ENCODE measurements at places on chromosomes 6 and 20.
A peak's percentile ranks its signal among the peaks of the same experiment; 100 is the strongest.

GRCh38 chr20:2387180-2387577 is 6.5 kb downstream of the TGM6 start:
- DNase-seq = no peak

GRCh38 chr20:37980383-37980782 is 52.9 kb downstream of the TTI1 start:
- no peak for DNase-seq

DNA sequence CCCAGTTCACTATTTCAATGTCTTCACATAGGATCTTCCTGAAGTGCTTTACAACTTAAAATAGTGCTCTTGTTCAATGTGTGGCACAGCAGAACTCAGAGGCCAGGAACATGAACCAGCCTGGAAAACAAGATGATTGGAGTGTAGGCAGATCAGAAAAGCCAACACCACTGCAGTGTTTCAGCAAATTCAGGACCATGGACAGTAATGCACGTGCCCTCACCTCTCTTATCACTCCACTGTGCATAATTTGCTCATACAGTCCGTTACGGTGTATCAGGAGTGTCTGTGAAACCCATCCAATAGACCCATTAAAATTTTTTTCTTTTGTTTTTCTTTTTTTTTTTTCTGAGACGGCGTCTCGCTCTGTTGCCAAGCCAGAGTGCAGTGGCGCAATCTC is 27.6 kb upstream of the HACE1 start:
- peak; percentile 33 for DNase-seq

GRCh38 chr6:24907919-24908649 is 27.7 kb downstream of the RIPOR2 start:
- DNase-seq = no peak

DNA sequence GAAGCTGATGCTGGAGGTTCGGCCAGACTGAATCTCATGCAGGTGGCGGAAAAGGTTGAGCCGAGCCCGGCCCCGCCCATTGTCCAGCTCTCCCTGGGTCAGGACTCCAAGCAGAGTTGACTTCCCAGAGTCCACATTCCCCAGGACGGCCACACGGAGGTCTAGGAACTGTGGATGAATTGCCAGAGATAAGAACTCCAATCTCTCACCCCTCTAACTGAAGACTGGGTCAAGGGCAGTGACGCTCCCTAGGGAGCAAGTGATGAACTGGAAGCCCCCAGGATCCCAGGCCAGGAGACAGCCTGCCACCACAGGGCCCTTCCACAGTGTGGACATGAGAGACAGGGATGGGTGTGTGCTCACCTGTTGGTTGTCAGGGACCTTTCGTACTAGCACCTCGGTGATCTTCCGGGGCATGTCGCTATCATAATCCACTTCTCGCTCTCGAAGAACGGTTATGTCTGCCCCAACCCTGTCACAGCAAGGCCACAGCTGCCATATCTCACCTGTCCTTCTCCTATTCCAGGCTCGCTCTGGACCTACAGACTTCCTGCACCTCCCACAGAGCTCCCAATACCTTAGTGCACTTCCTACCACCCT is 3.6 kb downstream of the GTPBP2 start:
- no peak for DNase-seq

GRCh38 chr6:113924312-113924723 is 46.6 kb downstream of the HDAC2 start:
- no peak for DNase-seq

DNA sequence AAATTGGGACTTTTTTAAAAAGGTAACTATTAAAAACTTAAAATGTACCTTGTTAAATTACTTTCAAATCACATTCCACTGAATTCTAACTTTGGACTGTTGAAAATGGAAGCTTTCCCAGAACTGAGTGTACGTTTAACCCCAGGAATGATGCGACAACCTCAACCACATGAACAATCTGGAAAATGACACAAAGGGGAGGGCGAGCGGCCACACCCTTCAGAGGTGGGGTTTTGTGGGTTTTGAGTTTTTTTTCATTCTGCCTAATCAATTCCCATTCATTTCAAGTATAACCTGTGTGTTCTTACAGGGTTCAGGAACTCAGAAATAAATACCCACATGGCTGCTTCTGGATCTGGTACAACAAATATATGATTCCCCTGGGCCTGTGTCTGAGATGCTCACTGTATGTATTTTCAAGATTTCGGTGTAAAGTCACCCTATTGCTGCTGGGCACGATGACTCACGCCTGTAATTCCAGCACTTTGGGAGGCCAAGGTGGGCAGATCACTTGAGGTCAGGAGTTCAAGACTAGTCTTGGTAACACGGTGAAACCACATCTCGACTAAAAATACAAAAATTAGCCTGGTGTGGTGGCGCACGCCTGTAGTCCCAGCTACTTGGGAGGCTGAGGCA is 21.6 kb downstream of the CNKSR3 start:
- DNase-seq = peak; percentile 81

DNA sequence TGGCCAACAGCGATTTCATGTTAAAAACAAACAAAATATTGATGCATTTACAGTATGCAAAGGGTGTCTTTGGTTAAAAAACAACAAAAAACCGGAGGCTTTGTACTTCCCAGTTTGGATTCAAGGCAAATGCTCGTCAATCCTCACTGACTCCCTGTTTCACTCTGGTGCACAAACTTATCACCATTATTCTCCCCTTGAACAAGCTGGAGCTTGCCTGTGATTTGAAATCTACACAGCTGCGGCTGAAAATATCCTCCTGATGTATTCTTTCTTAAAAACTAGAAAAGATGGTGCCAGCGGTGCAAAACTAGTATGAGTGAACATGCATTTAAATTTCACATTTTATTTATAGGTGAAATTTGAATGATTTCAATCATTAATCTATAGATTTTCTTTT is 3.3 kb downstream of the PERP start:
- DNase-seq = no peak

DNA sequence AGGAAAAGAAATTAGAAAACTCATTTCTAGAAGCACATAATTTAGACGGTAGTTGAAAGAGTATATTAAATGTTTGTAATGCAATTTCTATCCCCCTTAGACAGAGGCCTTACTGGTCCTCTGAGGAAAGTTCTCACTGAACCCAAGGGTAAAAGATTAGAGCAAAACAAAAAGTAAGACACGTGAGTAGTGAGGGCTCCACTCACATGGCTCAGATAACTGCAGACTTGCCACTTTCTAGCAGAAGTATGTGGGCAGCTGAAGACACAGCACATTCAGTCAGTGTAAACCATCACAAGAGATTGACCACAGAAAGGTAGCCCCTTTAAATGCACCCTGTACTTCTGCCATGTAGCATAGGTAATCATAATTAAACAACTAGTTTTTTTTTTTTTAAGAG is 193.8 kb downstream of the BTBD9 start:
- no peak for DNase-seq

GRCh38 chr6:169079650-169080049 is 174.0 kb downstream of the THBS2 start:
- no peak for DNase-seq

DNA sequence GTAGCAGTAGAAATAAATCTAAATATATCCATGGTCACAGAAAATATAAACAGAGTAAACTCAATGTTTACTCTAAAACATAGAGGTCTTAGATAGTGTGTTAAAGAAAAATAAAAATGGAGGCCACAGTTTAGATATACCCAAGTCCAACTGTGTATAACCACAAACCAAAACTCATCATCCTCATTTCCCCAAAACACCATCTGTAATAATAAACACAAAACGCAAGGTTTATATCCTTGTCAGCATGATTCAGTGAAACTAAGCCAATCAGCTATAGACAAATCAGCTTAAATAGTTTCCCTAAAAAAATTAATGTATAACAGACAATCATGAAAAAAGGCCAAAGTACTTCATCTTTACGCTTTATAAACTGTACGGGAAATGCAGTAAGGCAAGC is 2.7 kb upstream of the HACE1 start:
- no peak for DNase-seq

DNA sequence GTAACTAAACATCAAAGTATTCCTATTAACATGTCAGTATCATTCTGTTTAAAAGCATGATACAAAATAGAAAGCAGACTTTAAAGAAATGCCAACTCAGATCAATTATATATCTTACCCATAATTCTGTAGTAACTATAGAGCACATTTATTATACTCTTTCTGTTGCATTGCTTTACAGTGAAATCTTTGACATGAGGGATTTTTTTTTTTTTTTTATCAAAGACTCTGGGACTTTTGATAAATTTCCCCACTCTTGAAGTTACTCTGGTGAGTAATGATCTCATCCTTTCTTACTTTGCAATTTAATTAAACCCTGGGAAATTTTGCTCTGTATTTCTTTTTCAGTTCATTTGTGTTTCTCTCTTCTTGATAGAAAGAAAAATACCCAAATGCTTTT is 17.4 kb downstream of the ADGRF4 start:
- DNase-seq = no peak

DNA sequence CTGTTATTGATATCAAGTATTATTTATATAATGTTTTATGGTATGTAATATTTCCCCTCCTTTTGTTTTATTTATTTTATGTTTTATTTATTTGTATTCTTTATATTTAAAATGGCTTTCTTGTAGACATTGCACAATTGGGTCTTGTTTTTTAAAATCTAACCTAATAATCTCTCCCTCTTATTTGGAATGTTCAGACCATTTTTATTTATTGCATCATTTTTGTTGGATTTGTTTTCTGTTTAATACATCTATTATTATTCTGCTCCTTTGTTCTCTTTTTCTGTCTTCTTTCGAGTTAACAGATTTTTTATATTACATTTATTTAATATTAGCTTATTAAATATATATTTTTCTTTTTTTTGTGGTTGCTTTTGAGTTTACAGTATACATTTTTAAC is 43.1 kb upstream of the SLC35B3 start:
- no peak for DNase-seq

DNA sequence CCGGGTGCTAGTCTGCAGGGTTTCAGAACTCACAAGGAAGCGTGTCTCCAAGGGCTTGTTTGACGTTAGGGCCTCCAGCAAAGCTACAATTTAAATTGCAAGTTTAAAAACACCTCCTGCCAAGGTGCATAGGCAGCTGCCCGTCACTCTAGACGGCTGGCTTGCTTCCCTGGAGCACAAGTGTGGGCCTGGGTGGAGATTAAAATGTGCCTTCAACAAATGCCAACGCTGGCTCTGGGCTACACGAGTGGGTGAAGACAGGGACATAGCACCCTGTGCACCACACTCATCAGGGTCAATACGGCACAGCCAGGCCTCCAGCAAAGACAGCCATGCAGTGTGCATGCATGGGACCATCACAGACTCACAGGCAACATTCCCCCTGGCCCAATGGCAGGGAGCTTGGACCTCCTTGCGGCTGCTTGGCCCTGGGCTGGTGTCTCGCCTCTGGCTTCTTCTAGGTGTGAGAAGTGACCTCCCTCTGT is 48.4 kb upstream of the FRMD1 start:
- no peak for DNase-seq

GRCh38 chr6:25487012-25487411 is 165.0 kb upstream of the SCGN start:
- no peak for DNase-seq

- no peak for DNase-seq
These were observed 223.4 kb upstream of the FOXQ1 start for GRCh38 chr6:1088492-1089001.

- DNase-seq = no peak
These were observed 92.8 kb upstream of the EEF1E1 start for GRCh38 chr6:8195040-8195713.

DNA sequence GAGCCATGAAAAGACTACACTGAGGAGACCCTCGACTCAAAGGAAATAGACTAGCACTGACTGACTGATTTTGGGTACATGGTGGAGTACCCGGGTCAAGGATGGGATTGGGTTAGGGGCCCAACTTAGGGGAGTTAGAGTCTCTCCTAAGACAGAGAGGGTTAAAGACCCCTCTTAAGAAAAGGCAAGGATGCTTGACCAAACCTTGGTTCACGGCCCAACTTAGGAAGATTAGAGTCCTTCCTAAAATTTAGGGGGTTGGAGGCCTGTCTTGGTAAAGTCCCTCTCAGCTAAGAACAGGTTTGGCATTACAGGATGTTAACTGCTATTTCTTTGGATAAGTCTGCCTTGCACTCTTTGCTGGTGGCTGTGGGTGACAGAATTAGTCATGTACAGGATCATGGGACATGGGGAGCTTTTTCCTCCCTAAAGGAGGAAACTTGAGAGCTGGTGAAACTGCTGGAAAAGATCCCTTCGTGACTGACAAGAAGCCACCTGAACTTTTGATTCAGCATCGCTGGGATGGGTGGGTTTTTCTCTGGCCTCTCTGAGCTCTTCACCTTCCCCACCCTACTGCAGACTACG is 12.3 kb upstream of the SLC22A16 start:
- no peak for DNase-seq

DNA sequence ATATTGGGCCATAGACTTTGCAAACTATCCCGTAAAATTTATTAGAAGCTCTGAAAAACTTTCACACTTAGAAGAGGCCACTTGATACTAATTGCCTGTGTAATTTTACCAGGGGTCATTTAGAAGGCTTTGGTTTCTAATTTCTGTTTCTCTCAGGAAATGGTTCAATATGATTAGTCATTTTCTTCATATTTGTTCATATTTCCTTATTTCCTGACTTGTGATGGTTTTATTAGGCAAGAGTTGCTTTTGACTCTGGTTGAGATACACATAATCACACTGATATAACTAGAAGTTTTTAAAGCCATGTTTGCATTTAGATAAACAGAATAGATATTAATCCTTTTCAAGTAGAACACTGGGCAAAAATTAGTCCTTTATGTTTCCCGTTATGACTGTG is 11.8 kb upstream of the HBS1L start:
- DNase-seq = no peak

DNA sequence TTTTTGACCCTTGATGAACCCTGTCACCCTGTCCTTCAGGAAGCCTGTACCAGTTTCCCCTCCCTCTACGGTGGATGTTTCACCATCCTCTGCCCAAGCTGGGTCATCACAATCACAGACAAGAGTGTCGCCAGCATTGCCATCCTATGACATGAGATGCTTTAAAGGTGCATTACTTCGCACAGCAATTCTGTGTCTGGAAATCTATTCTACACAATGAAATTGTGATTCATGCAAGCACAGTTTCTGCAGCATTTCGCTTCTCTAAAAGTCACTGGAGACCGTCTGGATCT is 2.5 kb upstream of the ULBP2 start:
- no peak for DNase-seq

GRCh38 chr20:55213653-55214052 is 738.3 kb downstream of the DOK5 start:
- DNase-seq = no peak

- peak; percentile 24 for DNase-seq
These were observed 40.4 kb upstream of the KIF25 start for GRCh38 chr6:167956983-167957492.

- no peak for DNase-seq
These were observed 101.5 kb downstream of the LCA5 start for GRCh38 chr6:79435746-79436145.

DNA sequence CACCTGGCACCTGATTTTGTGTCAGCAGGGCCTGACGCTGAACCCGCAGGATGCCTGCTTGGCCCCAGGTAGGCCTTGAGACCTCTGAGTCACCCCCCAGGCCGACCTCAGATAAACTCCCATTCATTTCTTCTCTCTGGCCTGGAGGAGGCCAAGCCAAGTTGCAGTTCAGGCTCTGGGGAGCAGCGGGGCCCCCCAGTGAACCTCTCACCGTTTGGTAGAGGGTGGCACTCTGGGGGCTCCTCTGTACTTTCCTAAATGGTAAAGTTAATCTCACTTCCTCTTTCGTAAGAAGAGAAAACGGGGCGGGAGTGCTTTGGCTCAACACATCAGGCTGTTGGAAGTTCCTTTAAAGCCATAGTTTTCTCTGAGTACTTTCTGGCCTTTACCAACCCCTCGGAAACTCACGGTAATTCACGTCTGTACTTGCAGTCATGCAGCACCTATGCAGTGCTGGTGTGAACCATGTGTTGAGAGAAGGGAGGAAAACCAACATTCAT is 2.8 kb downstream of the SIRPA start:
- DNase-seq = no peak

- DNase-seq = peak; percentile 57
These were observed 24.7 kb upstream of the ZFAND3 start for GRCh38 chr6:37794825-37795224.
